ENCODE measurements at places on chromosomes 1 and 21.

DNA sequence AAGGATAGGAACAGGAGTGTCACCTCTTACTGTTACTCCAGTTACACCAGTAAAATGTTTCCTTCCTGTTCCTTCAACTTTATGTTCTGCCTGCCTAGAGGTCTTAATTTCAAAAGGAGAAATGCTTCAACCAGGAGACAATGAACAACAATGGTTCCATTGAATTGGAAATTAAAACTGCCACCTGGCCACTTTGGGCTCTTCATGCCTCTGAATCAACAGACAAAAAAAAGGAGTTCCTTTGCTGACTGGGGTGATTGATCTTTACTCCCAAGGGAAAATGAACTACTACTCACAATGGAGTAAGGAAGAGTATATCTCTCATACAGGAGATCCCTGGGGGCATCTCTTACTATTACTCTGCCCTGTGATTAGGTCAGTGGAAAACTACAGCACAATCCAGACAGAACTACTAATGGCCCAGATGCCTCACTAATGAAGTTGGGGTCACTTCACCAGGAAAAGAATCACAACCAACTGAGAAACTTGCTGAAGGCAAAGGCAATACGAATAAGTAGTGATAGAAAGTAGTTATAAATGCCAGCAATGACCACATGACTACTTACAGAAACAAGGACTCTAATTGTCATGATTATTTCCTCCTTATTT lies 76.6 kb upstream of the PRDX6 start:
- no peak for DNase-seq

DNA sequence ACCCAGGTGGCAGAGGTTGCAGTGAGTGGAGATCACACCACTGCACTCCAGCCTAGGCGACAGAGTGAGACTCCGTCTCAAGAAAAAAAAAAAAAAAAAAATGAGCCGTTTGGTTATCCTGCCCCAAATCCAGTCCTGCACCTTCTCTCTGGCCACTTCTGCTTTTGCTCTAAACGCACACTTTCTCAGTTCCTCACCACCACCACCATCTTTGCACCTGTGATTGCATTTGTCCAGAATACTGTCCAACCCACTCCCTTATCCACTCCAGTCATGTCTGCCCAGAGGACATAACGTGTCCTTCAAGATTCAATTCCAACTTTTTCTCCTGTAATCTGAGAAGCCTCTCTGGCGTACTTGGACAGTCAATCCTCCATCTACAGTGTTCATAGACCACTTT lies 2.2 kb upstream of the NEK2 start:
- no peak for DNase-seq

DNA sequence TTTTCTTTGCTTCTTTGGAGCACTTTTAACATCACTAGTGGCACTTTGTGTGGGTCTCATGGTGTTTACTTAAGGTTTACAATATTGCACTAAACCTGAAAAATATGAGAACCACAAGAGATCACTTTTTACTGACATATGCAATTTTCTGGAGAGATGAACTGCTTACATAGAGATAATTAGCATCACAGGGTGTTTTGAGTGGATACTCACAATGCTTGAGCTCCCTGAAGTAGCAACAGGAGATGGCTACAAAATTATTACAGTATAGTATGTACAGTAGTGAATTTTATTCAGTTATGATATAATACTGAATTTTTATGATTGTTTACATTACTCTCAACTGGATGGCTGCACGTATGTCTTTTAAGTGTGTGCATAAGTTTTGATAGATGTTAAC lies 22.6 kb downstream of the RPRD2 start:
- no peak for DNase-seq

- no peak for DNase-seq
Observed at GRCh38 chr1:147124266-147124665, 48.0 kb downstream of the PRKAB2 start.
